Stimulated activated CD4-positive, alpha-beta T cell treated with anti-CD3 and anti-CD28 coated beads, Interleukin-12 subunit alpha, Interleukin-12 subunit beta, amount 100 ng/mL, for 24 hours (primary cell): ENCODE measurements at places on chromosomes 13 and 19.

GRCh38 chr13:111973605-111974340 lies 93.2 kb upstream of the SOX1 start:
- DNase-seq: no peak

DNA sequence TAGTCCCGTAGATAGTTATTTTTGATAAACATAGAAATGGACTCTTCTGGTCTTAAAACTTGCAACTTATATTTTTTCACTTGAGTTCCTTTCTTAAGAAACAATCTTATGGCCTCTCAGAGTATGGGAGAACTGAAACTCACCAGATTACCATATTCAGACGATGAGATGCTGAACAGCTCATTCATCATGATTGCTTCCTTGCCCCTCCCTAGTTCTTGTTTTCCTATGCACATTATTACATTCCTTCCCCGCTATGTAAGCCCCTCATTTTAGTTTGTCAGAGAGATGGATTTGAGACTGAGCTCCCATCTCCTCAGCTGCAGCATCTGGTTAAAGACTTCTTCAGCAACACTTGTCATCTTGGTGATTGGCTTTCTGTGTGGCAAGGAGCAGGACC lies 158.5 kb downstream of the SLITRK6 start:
- DNase-seq: no peak

DNA sequence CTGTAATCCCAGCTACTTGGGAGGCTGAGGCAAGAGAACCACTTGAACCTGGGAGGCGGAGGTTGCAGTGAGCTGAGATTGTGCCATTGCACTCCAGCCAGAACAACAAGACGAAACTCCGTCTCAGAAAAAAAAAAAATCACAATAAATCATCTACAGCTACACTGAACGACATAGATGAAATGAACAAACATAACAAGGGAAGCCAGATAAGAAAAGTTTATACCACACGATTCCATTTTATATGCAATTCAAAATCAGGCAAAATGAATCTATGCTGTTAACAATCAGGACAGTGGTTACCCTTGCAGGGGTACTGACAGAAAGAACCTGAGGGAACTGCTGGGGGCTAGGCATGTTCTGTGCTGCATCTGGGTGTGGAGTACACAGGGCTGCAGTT lies 5.7 kb downstream of the XRCC1 start:
- DNase-seq: no peak

GRCh38 chr19:1245494-1246264 lies 2.7 kb upstream of the MIDN start:
- DNase-seq: no peak

DNA sequence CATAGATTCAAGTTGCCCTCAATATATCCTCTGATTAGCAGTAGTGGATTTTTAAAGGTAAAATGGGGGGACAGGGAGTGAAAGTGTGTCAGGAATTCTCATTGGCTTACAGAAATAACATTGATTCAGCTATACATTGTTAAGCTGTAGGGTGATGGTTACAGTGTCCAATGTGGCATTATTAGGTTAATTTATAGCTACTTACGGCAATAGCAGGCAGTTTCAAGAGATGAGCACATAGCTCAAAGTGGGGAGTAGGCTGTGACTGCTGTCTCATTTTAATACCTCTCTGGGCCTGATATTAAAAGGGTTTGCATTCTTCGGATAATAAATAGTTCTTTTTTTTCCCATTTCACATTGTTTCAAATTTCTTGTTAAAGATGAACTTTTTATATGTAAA lies 34.6 kb downstream of the PAN3 start:
- DNase-seq: no peak

GRCh38 chr13:48678316-48678715 lies 24.6 kb downstream of the CYSLTR2 start:
- DNase-seq: no peak

DNA sequence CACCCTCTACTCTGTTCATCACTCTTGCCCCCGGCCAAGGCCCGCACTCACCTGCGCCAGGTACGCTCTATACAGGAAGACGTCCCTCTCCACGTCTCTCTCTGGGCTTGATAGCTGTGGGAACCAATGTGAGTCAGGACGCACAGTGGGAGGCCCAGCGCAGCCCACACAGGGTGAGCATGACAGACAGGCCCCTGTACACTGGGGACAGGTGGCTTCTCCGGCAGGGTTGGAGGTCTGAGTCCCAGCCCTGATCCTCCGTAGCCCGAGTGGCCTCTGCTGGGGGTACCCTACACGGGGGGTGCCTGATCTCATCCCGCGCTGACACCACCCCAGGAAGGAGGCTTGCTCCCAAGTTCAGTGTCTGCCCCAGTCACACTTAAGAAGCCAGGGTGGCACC lies 6.3 kb downstream of the COPE start:
- no peak for DNase-seq

DNA sequence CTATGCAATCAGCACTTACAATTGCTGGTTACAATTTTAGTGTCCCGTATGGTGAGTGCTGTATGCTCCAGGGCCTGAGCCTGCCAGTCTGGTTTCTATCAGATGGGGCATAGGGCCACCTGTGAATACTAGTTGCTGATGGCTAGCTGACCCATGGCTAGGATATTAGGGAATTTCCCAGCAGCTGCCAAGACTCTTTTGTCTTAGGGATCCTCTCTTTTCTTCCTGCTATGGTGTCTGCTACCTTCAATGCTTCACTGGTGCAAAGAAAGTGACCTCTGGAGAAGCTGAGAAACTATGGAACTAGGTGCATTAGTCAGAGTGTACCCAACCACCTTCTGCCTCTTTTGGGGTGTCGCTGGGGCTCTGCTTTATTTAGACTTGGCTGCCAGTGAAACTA lies 11.6 kb downstream of the CCDC169 start:
- no peak for DNase-seq

- no peak for DNase-seq
These were observed 2.8 kb downstream of the TYROBP start for GRCh38 chr19:35905178-35905727.

DNA sequence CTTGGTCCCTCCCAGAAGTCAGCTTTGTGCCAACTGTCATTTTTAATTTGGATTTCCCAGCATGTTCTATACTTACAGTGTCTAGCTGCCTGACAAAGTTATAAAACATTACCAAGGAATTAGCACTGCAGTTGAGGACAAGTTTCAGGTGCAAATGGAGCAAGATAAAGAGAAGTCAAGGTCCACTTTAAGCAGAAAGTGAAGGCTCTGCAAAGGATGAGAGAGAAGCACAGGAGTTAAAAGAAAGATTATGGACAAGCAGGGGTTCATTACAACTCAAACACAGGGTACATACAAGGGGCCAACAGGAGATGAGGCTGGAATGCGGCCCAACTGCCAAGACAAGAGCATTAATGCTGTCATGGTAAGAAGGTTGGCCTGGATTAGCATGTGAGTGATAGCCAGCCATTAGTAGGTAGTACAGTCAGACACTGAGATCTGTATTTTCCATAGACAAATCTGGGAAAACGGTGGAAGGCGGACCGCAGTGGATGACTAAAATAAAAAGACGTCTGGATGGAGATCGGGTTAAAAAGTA lies 17.6 kb downstream of the UBL3 start:
- no peak for DNase-seq

GRCh38 chr13:41835871-41836270 lies 125.0 kb downstream of the VWA8 start:
- DNase-seq: no peak

DNA sequence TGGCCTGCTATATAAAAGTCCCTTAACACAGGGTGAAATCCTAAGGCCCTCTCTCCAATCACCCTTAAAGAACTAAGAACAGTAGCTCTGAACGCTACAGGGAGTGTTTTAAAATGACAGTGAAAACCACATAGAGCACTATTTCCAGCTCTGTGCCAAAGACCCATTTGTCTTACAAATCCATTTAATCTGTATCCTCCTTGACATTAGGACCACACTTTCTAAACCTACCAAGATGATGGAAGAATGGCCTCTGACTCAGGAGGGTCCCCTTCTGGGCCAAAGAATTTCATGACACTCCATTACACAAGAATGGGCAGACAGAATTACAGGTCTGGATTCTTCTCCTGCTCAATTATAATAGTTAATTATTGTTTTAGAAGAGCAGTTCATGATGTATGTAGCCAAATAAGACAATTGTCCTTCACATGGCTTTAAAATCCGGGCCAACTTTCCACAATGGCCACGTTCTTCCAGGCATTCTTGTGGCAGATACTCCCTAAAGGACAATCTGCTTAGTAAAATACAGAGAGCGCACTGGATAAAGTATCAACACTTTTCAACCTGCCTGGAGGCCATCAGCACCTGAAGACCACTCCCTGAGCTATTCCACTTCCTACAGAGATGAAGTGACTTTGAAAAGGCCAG lies 61.0 kb downstream of the STK24 start:
- no peak for DNase-seq

- DNase-seq: no peak
These were observed 14.9 kb downstream of the STAP2 start for GRCh38 chr19:4323692-4324091.

GRCh38 chr19:6126335-6126974 lies 9.0 kb upstream of the ACSBG2 start:
- no peak for DNase-seq

GRCh38 chr13:55361141-55361540 lies 1779.6 kb upstream of the PRR20A start:
- DNase-seq: no peak

DNA sequence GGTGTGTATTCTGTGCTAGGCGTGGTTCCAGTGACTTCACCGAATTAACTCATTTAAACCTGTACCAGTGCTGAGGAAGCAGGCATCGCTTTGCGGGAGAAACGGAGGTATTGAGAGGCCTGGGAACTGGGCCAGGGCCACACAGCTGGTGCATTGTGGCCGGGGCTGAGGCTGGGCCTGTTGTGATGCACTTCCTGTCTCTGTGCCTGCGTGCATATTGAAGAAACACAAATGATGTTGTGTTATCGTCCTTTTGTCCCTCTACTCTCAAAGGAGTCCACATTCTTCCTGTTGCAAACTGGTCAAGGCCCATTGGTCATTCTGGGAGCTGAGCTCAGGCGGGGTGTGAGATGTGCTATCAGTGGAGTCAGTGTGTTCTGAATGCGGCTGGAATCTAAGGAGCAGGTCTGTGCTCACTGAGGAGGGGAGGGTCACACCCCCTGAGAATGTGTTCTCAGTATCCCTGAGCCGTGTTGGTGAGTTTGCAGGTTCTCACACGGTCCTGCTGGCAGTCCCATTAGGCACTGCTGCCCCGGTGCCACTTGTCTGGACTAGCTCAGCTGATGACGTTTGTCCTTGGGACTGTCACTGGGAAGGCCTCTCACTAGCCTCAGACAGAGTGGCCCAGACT lies 62.1 kb downstream of the ARHGEF7 start:
- DNase-seq: no peak

- no peak for DNase-seq
These were observed 14.8 kb upstream of the ATP8B3 start for GRCh38 chr19:1826557-1827521.

- DNase-seq: peak; percentile 19
These were observed 22.9 kb downstream of the TLE2 start for GRCh38 chr19:3006075-3006767.

- DNase-seq: no peak
These were observed 28.8 kb upstream of the INTS6 start for GRCh38 chr13:51481656-51482055.

GRCh38 chr19:53102756-53103233 lies 427 bp downstream of the ZNF160 start:
- peak; percentile 5 for DNase-seq

DNA sequence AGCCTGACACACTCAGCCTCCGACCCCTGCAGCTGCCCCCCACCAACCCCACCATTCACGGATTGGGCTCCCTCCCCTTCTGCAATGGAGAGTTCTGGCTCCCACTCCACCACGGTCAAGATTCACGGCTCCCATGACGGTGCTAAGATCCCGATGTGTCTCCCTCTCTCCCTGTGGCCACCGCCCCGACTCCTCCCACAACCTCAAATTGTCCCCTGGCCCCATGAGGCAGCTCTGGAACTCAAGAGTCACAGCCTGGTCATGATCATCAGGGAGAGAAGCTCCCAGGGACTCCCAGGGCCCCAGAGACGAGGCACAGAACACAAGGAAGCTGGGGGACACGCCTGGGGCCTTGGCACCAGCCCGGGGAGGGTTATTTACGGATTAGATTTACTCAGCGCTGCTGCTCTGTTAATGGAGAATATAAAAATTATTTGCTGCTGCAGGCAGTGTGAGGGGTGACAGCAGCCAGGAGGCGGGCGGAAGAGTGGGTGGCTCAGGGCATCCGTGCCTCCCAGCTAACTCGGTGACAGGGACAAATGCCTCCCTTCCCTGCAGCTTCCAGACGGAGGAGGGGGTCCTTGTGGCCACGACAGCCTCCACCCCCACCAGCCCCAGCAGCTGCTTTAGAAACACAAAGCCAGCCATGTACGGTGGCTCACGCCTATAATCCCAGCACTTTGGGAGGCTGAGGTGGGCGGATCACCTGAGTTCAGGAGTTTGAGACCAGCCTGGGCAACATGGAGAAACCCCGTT lies 184.2 kb downstream of the PTPRS start:
- no peak for DNase-seq

DNA sequence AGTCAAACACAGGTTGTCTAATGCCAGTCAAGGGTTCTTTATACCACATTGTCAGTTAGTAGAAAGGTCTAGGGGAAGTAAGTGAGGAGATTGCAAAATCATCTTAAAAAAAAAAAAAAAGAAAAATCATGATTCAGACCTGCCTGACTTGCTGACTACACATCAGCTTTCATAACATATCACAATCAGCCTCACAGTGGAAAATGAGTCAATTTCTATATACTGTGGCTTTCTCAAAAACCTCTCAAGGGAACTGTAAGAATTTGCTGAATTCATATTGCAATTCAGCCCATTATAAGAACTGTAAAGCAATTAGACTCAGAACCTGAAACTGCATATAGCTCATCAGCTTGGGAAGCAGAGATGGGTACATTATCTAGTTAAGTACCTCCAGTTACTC lies 75.3 kb upstream of the GPC6 start:
- DNase-seq: no peak

DNA sequence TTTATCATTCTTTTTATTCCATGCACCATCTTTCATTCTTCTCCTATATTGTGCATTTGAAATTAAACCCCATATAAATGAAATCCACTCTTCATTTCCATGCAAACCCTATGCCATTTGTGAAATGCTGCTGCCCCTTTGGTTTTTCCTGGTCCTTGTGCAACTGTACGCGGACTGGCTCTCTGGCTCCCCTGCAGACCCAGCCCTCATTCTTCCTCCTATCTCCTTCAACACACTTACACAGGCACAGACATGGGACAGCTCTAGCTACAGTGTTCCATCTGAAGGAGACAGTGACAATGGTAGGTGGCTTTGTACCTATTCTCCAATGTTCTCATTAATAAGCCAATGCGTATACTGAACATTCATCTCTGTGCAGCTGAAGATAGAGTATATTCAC lies 81.6 kb downstream of the ESD start:
- DNase-seq: no peak

DNA sequence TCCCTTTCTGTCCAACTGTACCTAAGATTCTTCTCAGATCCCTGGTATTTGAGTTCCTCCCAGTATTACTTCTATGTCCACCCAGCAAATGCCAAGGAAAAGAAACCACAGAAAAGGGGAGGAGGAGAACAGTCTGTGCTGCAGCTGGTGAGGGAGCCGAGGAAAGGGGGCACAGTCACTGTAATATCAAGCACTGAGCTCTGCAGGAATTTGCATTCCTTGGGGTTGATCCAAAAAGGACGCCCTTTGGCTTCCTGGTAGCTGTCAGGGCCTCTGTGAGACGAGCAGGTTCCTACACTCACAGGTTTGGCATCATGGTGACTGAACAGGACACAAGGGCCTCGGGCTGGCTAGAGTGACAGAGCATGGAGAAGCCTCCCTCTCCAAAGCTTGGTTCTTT lies 273.4 kb downstream of the NHLRC3 start:
- DNase-seq: no peak

- peak; percentile 86 for DNase-seq
These were observed at the start of gene MAST3 for GRCh38 chr19:18097217-18097992. Gene MAST3, plus strand, starts transcription at chr19:18097778. Its CDS starts 15 bp downstream, at chr19:18097793.
